Psoas muscle (tissue), 8 donors: ENCODE measurements at places on chromosomes 5 and 9. TPM values are rescaled to one million over a fixed set of nuclear protein-coding genes. Genes with fewer than 3 reads are reported as not detected.
A peak's percentile ranks its signal among the peaks of the same experiment; 100 is the strongest.

Gene ELOVL7
- 0.20 TPM for polyA plus RNA-seq

DNA sequence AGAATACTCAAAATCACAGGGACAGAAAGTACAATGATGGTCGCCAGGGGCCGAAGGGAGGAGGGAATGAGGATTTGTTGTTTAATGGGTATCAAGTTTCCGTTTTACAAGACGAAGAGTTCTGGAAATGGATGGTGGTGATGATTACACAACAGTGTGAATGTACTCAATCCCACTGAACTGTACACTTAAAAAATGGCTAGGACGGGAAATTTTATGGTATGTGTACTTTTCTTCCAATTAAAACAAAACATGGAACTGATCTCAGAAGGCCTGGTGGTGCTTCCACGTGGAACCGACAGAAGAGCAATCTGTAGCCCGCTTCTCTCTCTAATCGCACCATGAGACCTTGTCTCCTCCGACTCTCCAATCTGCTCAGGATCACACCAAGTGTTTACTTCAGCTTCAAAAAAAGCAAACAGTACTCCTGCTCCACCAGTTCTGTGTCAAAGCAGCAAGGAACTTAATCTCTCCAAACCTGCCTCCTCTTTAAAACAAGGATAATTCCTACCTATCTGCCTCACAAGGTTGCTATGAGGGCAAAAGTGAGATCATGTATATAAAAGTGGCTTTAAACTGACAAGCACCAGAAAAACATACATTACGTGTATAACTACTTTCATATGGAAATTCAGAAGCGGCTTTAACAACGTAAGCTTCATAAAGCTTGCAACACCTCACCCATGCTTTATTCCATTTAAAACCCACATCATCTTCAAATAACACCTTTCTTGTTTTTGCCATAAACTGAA lies 2.1 kb downstream of the ECPAS start:
- DNase-seq, result peak; percentile 27

Gene IL4
- polyA plus RNA-seq, result not detected

GRCh38 chr9:89179895-89180734 lies 1.5 kb upstream of the SHC3 start:
- DNase-seq, result peak; percentile 89

Gene CCL27
- 0.21 TPM for polyA plus RNA-seq

Gene SLC6A3
- polyA plus RNA-seq, result 0.01 TPM

DNA sequence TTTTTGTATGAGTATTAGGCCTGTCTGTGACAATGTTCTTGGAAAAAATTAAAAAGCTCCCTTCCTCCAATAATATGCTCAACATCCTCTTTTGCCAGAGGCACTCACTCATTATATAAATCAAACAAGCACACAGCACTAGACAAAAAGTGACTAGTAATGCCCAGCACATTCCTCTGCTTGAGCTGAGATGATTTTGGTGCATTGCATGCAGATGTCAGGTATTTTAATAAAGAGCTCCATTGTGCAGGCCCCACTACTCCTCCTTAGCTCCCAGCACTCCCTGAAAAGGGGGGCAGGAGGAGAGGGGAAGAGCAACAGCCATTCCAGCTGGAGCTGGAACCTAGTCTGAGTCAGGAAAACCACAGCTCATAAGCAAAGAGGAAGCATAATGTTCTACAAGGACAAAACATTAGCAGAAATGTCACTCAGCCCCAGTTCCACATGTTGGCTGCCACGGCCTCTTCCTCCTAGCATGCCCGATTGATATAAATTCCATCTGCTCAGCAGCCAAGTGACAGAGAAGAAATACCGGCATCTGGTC lies 348.5 kb downstream of the BNC2 start:
- DNase-seq, result peak; percentile 33

DNA sequence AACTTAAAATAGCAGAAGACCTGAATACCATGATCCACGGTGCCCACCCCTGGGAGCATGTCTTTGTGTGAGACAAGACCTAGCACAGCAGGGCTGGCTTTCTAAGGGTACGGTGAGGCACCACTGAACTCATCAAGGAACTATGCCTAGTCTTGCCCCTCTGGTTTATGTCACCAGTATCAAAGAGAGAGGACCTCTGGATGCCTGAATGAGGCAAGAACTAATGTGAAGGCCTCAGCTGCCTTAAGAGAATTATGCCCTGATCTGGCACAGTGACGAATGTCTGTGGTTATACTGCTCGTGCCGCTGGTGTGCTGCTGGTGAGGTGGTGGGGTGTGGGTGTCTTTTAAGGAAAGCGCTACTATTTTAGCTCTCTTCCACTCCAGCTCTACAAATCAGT lies 23.0 kb downstream of the NREP start:
- no peak for DNase-seq

DNA sequence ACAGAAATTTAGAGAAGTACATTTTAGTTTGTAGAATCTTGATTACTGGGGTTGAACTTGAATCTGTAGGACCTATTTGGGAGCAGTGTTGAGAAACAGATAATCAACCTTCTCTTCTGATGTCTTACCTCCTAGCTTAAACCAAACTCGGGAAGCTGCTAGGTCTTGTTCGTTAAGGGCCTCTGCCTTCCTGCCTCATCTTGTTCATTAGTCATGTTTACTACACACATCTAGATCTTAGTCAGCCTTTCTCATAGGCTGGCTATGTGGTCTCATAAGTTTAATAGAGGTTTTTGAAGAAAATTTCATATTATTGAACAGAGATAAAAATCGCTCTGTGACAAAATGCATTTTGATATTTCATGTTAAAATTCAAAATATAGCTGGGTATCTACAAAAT lies 331.0 kb upstream of the EDIL3 start:
- DNase-seq, result no peak

Gene LRRC19
- 0.01 TPM for polyA plus RNA-seq

Gene ELL2
- polyA plus RNA-seq, result 30.4 TPM

Gene SYNPO
- polyA plus RNA-seq, result 136 TPM

- no peak for DNase-seq
Observed at GRCh38 chr9:71763832-71764231, 4.5 kb downstream of the CEMIP2 start.

GRCh38 chr5:39501397-39501796 lies 76.6 kb upstream of the DAB2 start:
- DNase-seq, result peak; percentile 45

GRCh38 chr5:17379100-17379951 lies 118.7 kb upstream of the TAF11L2 start:
- DNase-seq, result no peak
